HL-60 (cell line): ENCODE measurements at places on chromosomes 12 and 14.
A peak's percentile ranks its signal among the peaks of the same experiment; 100 is the strongest.

- DNase-seq: peak; percentile 90
Observed at GRCh38 chr12:124345795-124346194, 50.9 kb downstream of the RFLNA start.

DNA sequence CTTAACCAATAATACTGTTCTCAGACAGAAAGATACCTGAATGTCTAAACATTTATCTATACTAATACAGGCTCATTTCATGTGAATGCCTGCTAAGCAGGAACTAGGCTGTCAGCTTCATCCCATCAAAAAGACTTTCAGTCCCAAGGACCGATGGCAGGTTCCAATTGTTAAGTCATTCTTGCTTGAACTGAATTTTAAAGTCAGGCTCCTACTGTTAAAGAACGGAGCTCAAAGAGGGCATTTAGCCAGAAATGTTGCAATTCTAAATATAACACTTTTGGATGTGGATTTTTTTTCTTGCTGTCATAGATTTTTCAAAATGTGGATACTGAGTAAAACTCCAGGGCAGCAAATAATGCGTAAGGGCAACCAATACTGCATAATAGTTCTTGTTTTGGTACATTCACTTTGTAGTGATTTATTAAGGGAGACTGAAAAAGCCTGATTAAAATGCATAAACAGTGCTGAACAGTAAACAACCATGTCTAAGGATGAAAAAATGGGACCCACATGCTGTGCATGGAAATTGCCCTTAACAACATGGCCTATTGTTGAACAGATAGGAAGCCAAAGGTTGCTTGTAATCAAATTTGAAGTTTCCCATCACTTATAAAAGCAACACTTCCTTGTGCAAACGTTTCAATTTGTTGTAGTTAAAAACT lies 38.6 kb upstream of the DBX2 start:
- DNase-seq: no peak

DNA sequence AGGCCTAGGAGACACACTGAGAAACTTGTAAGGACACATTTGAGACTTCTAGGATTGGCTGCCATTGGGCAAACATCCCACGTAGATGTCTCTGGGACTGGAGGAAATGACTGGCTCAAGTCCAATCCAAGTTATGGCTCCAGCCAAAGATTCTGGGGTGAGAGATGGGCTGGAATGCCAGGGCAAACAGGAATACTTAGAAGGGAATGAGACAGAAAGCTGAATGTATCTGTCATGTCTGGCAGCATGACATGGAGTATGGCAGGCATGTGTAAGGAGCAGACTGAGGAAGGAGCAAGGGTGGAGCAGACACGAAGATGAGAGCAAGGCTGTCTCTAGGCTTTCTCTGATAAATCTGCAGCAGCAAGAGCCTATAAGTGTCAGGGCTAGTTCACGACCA lies 209.2 kb downstream of the PHLDA1 start:
- DNase-seq: no peak

DNA sequence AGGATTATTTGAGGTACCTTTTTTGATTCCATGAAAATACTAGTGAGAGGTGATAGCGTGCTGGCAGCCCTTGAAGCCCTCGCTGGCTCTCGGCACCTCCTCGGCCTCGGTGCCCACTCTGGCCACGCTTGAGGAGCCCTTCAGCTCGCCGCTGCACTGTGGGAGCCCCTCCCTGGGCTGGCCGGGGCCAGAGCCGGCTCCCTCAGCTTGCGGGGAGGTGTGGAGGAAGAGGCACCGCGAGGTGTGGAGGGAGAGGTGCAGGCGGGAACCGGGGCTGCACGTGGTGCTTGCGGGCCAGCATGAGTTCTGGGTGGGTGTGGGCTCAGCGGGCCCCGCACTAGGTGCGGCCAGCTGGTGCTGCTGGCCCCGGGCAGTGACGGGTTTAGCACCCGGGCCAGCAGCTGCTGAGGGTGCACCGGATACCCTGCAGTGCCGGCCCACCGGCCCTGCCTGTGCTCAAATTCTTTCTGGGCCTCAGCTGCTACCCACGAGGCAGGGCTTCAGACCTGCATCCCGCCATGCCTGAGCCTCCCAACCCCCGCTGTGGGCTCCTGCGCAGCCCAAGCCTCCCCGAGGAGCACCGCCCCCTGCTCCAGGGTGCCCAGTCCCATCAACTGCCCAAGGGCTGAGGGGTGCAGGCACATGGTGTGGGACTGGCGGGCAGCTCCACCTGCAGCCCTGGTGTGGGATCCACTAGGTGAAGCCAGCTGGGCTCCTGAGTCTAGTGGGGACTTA lies 7.4 kb downstream of the MOK start:
- no peak for DNase-seq

GRCh38 chr14:100394886-100395672 lies 71.9 kb downstream of the SLC25A47 start:
- DNase-seq: no peak

- DNase-seq: no peak
Observed at GRCh38 chr12:56955631-56956256, 1.7 kb downstream of the RDH16 start.

DNA sequence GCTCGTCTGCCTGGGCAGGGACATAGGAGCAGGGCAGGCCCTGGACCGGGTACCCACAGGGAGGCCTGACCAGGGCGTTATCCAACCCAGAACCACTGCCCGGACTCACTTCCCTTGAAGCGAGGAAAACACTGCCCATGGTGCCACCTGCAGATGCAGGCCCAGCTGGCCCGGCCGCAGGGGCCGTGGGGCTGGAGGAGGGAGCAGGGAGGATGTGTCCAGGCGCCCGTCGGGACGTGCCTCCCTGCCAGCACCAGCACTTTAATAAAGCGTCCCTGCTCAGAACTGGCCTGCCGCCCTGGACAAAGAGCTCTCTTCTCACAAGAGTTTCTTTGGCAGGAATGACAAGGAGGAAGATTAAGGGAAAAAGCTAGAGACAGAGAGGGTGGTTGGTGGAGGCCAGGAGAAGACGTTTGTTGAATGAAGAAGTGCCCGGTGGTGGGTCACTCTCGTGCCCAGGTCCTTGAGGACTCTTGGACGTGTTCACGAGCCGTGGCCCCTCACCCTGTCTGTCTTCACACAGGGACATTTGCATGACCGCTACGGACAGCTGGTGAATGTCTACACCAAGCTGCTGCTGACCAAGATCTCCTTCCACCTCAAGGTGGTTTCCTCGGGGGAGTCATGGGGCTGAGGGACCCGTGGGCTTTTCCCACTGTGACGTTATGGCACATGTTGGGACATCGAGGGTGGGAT lies 14.2 kb downstream of the HIP1R start:
- no peak for DNase-seq
